ENCODE measurements at places on chromosomes 13 and 19.
A peak's percentile ranks its signal among the peaks of the same experiment; 100 is the strongest.

GRCh38 chr13:38687246-38688229 is 661 bp downstream of the FREM2 start:
- peak; percentile 13 for DNase-seq

DNA sequence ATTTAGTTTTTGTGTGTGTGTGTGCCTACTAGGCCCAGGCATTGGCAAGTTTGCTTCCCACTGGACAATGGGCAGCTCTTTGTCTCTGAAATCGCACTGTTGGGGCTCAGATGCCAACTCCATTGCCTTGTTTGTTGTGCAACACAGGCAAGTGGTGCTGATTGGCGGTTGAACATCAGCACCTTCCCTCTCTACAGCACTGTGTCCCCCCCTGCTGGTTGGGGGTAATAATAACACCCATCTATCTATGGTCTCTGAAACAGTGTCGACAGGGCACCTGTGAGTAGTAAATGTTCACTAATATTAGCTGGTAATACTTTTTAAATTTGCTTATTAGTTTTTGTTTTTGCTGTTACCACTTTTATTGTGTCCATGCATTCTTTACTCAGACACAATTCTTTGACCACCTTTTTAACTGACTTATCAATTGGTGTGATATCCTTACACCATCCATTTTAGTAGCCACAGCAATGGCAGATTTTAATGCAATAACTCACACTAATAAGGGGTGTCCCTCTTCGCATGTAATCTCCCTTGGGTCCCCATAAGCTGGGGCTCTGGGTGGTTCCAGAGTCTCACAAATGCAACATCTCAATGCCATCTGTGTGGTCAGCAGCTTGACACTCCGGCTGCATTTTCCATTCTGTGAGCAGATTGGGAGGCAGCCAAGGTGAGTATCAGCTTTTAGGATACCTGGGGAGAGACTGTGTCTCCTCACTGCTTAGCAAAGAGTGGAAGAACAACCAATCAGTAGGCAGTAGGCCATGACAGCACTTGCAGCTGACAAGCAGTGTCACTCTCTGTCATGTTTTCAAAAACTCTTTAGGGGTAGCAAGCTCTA is 47.7 kb upstream of the UQCRFS1 start:
- DNase-seq = peak; percentile 18

GRCh38 chr13:40440990-40441820 is 225.2 kb downstream of the FOXO1 start:
- DNase-seq = no peak

DNA sequence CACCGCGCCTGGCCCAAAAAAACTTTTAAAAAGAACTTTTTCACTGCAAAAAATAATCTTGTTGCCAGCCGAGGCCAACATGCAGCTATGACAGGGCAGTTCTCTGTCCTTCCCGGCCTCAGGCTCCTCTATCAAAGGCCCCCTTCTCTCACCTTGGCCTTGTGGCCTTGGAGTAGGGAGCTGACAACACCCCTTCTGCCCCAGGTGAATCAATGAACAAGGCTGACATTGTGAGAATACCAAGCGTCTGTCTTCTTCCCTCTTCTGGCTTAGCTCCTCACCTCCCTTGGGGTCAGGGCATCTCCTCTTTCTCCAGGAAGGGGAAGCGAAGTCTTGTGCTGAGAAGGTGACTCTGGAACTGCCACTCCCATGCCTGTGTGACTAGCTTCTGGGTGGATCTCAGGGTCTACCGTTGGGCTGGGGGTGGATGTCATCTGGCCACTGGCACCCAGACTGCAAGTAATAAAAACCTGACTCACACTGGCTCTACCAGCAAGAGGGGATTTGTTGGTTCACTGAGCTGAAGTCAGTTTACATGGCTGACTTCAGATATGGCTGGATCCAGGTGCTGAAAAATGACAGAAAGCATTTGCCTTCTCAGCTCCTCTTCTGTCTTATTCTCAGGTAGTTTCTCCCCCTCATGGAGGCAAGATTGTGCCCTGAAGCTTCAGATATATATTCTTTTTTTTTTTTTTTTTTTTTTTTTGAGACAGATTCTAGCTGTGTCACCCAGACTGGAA is 6.3 kb downstream of the C19orf38 start:
- DNase-seq = no peak

- DNase-seq = peak; percentile 60
Measured at GRCh38 chr19:48290771-48291488, 21.0 kb downstream of the ZNF114 start.

- no peak for DNase-seq
Measured at GRCh38 chr13:60757501-60758215, 360.6 kb downstream of the TDRD3 start.

All from common myeloid progenitor, CD34-positive (primary cell).